ENCODE measurements at places on chromosomes 7 and 10.

DNA sequence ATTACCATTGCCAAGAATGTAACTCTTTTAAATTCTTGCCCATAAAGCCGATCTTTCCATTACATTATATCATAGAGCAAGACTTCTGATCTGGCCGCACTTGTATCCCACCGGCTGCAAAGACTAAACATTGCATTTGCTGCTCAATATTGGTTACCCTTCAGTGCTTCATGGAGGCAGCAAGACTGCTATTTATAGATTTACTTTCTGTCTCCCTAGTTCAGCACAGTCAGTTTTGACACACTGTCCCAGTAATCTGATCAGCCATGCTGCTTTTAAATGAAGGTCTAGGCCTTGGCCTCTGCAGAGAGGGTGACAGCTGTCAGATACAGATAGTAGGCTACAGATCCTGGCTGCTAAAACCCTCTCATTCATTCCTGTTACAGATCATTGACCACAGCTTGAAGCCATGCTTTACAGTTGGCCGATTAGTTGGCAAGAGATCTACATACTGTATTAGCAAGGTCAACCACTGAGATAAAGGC, 562.6 kb upstream of the GALNT17 start:
- DNase-seq, result no peak

DNA sequence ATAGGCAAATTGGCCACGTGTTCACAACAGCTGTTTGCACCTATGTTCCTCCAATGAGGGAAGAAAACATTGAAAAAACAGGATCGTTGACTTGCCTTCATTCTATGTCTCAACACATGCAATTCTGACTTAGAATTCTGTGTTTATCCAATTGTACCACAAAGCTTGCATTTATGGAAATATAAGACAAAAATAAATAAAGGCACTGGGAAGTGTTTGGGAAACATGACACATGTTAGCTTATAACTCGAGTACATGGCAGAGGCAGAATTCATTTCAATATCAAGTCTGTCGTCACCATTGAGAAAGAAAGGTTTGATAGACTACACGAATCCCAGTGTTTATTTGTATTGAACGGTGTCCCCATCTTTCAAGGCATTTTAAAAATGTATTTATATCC, 291.2 kb downstream of the AHR start:
- no peak for DNase-seq

DNA sequence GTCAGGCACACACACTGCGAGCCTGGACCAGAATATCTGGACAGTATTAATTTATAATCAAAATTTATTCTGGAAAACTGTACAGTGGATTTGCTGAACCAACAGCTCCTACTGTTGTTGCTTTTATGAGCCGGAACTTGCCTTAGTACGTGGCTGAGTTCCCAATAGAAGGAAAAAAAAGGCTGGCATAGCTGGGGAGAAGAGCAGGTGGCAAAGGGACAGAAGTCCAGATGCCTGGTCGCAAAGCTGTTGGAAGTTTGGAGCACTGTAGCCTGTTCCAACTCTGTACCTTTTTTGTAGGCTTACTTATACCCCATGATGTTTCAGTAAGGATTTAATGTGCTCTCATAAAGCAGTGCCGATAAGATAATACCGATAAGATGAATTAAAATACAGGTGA, 333.8 kb downstream of the ABCA13 start:
- no peak for DNase-seq

- no peak for DNase-seq
Observed at GRCh38 chr7:7104314-7104698, 78.0 kb upstream of the C1GALT1 start.
